NCI-H2029 treated with DMSO at 0.1 percent for 48 hours (cell line): ENCODE measurements at places on chromosomes 12 and 14.

GRCh38 chr14:35458442-35458841, 53.9 kb upstream of the NFKBIA start:
- DNase-seq = no peak

GRCh38 chr14:30960216-30960615, 65.2 kb upstream of the AP4S1 start:
- no peak for DNase-seq

- no peak for DNase-seq
Measured at GRCh38 chr14:62739647-62740046, 305.6 kb downstream of the KCNH5 start.

DNA sequence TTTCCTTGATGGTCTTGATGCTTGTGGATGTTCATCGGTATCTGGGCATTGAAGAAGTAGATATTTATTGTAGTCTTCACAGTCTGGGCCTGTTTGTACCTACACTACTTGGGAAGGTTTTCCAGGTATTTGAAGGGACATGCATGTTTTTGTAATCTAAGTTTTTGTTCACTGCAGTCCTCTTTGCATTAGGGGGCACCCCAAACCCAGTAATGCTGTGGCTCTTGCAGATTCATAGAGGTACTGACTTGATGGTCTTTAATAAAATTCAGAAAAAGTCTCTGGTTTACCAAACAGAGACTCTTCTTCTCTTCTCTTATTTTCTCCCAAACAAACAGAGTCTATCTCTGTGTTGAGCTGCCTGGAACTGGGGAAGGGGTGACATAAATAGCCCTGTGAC, 150.9 kb upstream of the SLC16A7 start:
- DNase-seq = no peak

DNA sequence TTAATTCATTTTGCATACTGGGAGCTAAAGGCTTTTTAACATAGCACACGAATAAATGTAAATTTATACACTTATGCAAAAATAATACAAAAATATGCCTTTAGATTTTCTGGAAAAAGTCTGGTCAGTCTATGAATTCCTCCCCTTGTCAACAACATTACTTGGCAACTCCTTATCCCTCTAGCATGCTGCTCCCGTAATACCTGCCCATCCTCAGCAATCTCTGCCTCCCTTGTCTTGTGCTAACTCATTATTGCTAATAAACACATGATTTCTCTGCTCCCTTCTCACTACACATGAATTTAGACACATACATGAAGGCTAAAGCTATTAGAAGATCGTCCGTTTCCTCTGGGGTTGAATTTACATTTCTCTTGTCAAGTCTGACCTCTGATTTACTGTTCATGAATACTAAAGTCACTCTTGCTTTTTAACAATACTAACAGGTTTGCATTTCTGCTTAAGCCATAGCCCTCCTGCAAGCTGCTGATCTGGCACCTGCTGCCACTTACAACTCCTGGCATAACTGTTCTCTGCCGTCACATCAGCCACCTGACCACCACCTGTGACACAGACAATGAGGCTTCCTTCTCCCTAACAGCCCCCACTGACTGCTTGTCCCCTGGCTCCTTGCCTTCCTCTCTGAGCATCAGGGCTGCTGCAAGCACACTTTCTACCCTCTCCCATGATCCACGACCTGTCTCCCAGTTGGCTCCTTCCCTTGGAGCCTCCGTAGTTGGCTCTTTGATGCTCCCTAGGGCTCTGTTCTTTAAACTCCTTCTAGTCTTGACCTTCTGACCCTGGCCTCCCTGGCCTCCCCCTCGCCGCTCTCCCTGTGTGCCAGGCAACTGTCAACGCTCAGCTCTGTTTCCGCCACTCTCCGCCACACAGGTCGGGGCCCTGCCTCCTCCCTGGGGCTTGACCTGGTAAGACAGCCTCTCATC, 177.6 kb downstream of the CALM1 start:
- peak; percentile 48 for DNase-seq

- no peak for DNase-seq
Measured at GRCh38 chr12:113900716-113901115, 65.4 kb downstream of the RBM19 start.

GRCh38 chr14:54715811-54716210, 148.9 kb downstream of the SAMD4A start:
- DNase-seq = no peak

DNA sequence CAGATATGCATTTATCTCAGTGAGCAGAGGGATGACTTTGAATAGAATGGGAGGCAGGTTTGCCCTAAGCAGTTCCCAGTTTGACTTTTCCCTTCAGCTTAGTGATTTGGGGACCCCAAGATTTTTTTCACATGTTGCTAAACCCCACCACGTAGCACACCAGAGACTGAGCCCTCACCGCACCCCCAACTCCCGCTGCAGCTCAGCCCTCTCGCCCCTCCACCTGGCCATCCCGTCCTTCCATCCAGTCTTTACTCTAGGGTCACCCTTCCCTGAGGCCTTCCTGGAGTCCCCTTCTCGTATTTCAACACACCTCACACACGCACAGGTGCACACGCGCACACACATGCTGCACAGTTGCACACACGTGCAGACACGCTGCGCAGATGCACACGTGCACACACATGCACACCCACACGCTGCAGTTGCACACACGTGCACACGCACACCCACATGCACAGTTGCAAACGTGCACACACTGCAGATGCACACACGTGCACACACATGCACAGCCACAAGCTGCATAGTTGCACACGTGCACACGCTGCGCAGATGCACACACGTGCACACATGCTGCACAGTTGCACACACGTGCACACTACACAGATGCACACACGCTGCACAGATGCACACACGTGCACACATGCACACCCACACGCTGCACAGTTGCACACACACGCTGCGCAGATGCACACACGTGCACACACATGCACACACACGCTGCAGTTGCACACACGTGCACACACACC, 30.0 kb downstream of the HSP90AA1 start:
- DNase-seq = no peak

DNA sequence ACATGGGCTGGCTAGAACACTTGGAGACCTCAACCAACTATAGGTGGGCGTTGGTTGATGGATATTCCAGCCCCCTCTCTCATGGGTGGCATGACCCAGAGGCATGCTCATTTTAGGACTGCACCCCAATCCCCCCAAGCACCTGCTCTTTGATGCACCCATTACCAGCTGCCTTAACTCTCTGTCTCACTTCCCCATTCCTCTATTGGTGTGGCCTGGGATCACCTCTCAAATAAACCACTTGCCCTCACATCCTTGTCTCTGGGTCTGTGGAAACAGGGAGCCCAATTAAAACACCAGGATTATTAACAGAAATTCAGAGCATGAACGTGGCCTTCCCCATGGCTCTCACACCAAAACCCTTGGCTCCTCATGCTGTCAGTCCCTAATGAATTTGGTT, 202.3 kb upstream of the NOS1 start:
- DNase-seq = no peak

DNA sequence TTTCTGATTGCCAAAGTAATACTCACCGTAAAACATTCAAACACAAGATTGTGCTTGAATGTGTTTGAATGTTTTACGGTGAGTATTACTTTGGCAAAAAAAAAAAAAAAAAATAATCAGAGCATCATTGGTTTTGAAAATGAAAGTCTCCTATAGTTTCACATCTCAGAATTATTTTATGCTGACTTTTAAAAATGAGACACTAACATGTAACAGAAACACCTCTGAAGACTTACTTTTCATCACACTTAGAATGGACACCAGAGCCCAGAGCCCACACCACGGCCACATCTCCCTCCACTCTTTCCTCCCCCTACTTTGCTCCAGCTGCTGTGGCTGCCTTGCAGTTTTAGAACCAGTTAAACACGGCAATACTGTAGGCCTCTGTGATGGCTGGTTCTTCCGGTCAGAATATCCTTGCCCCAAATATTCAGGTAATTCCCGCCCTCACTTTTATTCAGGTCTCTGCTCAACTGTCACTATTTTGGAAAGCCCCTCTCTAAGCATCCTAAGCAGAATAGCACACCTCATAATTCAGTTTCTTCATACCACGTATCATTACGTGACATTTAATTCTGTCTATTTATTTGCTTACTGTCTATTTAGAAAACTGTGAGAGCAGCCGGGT, 138.9 kb upstream of the MAX start:
- no peak for DNase-seq

DNA sequence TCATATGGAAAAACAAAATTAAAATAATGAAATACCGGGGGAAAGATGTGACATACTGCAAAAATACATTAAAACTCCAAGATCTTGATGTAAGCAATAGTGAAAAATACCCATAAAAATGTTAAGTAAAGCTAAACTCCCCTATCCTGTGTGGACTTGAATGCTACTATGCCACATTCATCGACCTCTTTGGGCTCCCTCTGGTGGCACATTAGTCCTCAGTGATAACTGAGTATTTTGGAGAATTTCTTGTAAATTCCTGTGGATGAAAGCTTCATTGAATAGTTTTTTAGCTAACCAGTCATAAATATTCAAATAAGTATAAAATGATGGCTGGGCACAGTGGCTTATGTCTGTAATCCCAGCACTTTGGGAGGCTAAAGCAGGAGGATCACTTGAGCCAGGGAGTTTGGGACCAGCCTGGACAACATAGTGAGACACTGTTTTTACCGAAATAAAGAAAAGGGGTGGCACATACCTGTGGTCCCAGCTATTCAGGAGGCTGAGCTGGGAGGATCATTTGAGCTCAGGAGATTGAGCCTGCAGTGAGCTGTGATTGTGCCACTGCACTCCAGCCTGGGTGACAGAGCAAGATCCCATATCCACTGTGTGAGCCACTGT, 42.4 kb upstream of the SGPP1 start:
- DNase-seq = no peak

- DNase-seq = no peak
Measured at GRCh38 chr12:115942346-115942745, 335.1 kb downstream of the MED13L start.

GRCh38 chr12:92650228-92650822, 52.5 kb upstream of the PLEKHG7 start:
- DNase-seq = no peak

- DNase-seq = no peak
Measured at GRCh38 chr12:121448771-121449315, 48.9 kb downstream of the RNF34 start.

DNA sequence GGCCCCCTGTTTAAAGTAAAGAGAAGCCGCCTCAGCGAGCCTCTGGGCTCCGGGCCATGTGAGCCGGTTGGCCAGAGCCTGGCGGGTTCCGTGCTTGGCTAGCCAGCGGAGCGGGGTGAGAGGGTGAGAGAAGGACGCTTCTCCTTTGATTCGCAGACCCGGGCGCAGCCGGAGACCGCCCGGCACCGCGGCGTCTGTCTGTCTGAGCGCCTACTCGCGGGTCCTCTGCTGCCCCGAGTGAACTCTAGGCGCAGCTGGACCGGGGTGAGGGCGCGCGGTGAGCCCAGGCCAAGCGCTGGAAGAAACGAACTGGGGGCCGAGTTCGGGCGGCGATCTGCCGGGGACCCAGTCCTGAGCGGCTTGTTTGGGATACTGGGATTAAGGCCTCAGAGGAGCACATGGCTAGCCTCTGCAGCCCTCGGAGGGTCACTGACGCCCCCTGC, 41.4 kb upstream of the TBX5 start:
- no peak for DNase-seq

- peak; percentile 81 for DNase-seq
Measured at GRCh38 chr14:61326847-61327246, 5.5 kb downstream of the PRKCH start.

GRCh38 chr12:90337018-90337417, 618.0 kb downstream of the CCER1 start:
- no peak for DNase-seq

DNA sequence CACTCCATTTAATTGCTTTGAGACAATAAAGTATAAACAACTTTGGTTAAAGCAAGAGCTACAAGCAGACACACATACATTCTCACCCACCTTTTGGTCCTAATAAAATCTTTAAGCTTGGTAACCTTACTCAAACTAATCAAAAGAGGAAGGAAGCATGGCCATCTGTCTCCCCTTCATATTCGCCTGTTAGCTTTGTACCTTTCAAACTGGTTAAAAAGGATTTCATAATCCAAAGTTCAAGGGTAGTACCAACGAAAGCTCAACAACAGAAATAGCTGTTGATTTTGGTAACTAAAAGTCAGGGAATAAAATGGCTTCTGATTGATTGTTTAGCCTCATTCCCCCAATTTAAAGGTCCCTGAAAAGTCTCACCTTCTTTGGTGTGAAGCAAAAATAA, 456.9 kb downstream of the BCAT1 start:
- DNase-seq = no peak

DNA sequence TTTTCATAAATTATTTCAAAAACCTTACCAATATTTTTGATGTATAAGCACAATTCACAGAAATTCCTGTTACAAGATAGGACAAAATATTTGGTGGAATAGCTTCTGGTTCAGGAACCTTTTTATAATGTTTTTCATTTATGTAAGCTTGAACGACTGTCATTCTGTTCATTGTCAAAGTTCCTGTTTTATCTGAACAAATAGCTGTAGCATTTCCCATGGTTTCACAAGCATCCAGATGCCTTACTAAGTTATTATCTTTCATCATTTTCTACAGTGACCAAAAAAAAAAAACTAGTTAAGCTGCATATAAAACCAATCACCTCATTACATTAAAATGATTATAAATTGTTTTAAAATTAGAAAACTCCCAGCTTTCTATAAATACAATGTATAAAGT, 87.1 kb downstream of the ATP2B1 start:
- DNase-seq = no peak

DNA sequence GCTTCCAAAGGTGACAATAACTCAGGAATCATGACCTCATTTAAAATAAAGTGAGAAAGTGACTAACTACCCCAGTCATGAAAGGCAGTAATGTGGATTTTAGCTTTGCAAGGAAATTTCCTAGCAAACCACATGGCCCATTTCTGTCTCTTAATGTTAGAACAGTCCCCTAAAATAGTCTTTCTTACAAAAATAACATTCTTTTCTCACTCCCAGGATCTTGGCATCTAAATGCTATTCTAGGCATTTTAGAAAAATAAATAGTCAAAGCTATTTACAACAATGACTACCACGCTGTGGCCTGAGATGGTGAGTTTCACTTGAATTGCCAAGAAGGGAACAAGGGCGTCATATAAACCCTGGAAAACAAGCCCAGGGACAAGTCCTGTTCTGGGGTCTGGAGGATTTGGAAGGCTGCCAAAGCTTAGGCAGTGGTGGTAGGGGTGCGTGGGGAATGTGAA, 101.2 kb upstream of the CCDC175 start:
- DNase-seq = no peak

GRCh38 chr14:36438883-36439282, 81.1 kb downstream of the NKX2-1 start:
- peak; percentile 84 for DNase-seq

DNA sequence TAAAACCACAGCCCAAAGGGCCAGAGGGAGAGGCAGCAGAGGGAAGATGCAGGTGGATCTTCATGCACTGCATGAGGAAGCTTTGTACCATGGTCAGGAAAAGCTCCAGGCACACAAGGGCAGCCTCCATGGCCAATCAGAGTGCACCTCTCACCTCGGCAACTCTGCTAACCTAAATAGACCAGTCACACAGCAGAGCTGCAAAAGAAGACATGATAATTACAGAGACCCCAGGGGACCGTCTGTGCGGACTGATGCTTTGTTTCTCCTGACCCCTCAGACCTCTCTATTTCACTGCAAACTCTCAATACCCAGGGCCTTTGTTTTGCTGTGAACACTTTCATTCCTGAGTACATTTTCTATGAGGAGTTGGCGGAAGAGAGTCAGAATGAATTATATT, 10.7 kb upstream of the TCL1B start:
- no peak for DNase-seq

- DNase-seq = no peak
Measured at GRCh38 chr12:109202770-109203169, 86.4 kb downstream of the ACACB start.

GRCh38 chr12:60070552-60070951, 474.7 kb downstream of the SLC16A7 start:
- no peak for DNase-seq

- DNase-seq = no peak
Measured at GRCh38 chr12:15589328-15590032, 199.7 kb downstream of the EPS8 start.
